ENCODE measurements at places on chromosomes 2 and 18. TPM values are rescaled to one million over a fixed set of nuclear protein-coding genes. Genes with fewer than 3 reads are reported as not detected.

Gene EN1
- 4.4 TPM for total RNA-seq

Gene ADAM23
- total RNA-seq, result 1.1 TPM

Gene POTEC
- total RNA-seq, result not detected

Gene RAB31
- total RNA-seq, result 80.7 TPM

Gene CTDSP1
- total RNA-seq, result 123 TPM

Gene GPR45
- total RNA-seq, result not detected

Gene ALPI
- total RNA-seq, result 0.71 TPM

Gene GRHL1
- total RNA-seq, result 18.0 TPM

Gene CCDC68
- 6.0 TPM for total RNA-seq

Gene TPRKB
- 22.1 TPM for total RNA-seq

Gene UGT1A4
- total RNA-seq, result not detected

Gene TSGA10
- 7.7 TPM for total RNA-seq

Gene SLC23A3
- total RNA-seq, result 0.93 TPM

Measured in mesenteric fat pad (tissue), 1 donor.